ENCODE measurements at places on chromosomes 2 and 18.

DNA sequence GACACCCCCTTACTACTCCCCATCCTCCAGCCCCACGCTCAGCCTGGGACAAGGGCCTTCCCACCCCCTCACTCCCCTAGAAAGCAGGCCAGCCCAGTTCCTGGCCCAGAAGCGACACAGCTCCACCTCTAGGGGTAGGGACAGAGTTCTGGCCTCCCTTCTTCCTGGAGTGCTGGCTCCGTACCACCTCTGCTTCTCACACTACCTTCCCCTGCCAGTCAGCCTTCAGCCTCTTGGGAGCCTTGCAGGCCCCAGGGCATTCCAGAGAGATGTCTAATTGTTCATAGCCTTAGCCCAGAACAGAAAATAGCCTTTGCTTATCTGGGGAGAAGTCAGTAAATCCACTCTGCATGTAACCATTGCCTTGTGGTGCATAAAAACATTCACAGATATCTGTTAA, 13.1 kb upstream of the CATIP start:
- DNase-seq = no peak

- DNase-seq = no peak
Observed at GRCh38 chr18:389658-390357, 110.7 kb downstream of the COLEC12 start.

DNA sequence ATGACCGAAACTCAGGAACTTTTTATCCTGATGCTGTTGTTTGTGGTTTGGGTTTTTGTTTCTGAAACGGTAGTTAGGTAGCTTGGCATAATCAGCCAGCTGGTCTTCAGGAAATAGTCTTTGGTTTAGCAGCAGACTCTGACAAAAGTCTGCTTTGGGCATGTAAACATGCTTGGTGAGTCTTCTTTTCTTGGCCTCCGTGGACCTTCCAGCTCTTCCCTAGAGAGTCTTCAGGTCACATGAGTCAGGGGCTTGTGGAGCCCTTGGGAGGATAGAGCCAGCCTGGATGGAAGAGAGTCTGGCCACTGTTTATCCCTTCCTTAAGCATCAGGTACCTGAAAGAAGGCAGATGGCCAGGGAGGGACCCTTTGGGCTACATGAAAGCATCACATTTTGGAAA, 154.5 kb downstream of the MGAT5 start:
- DNase-seq = no peak

DNA sequence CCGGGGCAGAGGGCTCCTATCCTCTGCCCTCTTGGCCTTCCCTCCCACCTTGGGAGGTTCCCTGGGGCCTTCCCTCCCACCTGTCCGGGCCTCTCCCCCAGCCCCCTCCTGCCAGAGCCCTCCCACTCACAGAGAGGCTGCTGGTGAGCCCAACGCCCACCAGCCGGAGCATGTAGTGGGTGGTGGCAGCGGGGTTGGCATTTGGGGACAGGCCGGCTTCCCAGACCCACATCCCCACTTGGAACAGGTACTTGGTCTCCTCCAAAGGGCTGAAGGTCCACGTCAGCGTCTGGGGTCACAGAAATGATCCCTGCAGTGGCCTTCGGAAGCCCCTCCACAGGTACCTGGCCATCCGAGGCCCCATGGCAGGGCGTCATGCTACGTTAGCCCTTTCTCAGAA, 19.3 kb downstream of the CFAP65 start:
- DNase-seq = no peak

DNA sequence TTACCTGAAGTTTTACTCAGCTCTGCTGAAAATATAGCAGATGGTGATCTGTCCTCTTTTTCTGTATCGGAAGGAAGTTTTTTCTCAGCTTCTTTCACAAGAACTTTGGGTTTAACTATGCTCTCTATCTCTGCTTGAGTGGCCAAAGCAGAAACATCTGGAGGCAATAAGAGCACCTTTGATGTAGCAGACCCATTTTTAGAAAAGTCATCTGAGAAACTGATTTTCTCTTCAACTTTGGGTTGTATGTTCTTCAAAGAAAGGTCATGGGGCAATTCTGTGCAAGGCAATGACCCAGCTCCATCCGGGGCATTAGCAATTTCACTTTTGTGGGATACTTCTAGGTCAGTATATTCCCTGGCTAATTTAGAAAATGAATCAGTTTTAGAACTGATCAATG, 25.2 kb downstream of the RTN4 start:
- no peak for DNase-seq

DNA sequence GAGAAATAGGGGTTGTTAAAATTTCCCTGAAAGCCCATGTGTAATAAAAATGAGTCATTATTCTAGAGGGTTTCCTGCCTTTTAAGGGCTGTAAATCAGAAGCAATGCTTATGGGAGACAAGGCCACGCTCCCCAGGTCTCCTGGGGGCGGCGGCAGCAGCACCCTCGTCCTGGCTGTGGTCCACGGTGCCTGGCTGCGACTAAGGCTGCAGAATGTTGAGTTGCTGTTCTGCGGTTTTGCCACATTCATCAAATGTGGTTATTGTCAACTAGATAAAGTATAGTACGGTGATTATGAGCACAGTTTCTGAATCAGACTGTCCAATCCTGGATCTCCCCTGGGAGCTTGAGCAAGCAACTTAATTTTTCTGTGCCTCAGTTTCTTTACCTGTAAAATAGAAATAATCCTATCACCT, 11.9 kb upstream of the AGFG1 start:
- no peak for DNase-seq

DNA sequence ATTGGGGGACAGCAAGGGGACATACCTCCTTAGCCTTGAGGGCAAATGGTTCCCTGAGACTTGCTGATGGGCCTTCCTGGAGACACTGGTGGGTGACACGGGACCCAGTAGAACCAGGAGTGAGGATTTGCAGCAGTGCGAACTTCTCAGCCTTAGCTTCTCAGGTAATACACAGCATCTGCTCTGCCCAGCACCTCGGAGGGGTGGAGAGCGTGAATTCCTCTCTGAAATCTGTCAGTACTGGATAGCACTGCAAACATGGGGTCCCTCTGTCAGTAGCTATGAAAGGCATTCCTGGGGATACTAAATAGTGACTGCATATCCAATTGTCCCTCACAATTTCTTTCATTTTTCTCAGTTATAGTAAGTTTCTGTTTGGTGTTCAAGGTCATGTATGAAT, 151.7 kb downstream of the GBX2 start:
- DNase-seq = no peak

GRCh38 chr18:34985963-34986362, 55.2 kb upstream of the MAPRE2 start:
- no peak for DNase-seq

GRCh38 chr2:202084265-202084664, 11.2 kb downstream of the KIAA2012 start:
- no peak for DNase-seq

GRCh38 chr18:709771-710170, 2.7 kb downstream of the ENOSF1 start:
- DNase-seq = no peak

All from substantia nigra (tissue), 51 donors.